HTR-8/SVneo (cell line): ENCODE measurements at places on chromosomes 12 and 14.

GRCh38 chr12:694734-695503 lies 31.7 kb upstream of the NINJ2 start:
- no peak for DNase-seq

DNA sequence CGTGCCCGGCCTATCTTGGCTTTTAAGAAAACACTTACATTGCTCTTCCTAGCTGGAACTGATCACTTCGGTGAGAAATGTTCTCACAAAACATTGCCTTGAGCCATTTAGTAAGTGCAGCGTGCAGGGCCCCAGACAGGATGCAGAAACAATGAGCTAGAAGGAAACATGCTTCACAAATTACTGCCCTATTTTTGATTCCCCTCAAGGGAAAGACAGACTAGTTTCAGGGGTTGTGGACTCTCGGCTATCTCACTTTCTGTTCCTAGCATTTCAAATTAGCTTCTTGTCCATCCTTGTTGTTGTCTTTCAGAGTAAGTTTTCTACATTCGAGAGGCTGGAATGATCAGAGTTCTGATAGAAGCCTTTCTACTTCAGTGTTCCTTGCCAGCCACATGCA lies 21.6 kb downstream of the TGFB3 start:
- DNase-seq = no peak

DNA sequence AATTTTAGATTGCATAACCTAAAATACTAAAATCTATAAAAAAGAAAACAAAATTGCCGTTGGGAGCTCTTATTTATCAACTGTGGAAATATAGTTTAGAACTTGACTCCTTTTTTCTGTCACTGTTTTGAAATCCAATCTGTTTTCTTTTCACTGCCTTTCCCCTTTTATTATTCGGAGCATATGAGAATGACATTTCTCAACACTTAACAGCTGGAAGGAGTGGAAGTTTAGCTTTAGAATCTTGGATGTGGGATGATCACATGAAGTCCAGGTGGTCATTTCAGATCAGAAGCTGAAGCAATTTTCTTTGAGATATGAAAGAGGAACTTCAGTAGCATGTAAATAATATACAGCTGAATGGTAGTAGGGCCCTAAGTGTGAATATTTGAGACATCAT lies 16.7 kb downstream of the TRHDE start:
- DNase-seq = no peak

DNA sequence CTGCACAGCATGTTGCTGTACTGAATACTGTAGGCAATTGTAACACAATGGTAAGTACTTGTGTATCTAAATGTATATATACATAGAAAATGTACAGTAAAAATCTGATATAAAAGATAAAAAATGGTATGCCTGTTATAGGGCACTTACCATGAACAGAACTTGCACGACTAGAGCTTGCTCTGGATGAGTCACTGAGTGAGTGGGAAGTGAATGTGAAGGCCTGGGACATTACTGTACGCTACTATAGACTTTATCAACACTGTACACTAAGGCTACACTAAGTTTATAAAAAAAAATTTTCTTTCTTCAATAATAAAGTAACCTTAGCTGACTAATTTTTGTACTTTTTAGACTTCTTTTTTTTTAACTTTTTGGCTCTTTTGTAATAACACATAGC lies 24.2 kb upstream of the NEDD1 start:
- no peak for DNase-seq

GRCh38 chr12:54277823-54278276 lies 2.1 kb downstream of the CBX5 start:
- DNase-seq = no peak

DNA sequence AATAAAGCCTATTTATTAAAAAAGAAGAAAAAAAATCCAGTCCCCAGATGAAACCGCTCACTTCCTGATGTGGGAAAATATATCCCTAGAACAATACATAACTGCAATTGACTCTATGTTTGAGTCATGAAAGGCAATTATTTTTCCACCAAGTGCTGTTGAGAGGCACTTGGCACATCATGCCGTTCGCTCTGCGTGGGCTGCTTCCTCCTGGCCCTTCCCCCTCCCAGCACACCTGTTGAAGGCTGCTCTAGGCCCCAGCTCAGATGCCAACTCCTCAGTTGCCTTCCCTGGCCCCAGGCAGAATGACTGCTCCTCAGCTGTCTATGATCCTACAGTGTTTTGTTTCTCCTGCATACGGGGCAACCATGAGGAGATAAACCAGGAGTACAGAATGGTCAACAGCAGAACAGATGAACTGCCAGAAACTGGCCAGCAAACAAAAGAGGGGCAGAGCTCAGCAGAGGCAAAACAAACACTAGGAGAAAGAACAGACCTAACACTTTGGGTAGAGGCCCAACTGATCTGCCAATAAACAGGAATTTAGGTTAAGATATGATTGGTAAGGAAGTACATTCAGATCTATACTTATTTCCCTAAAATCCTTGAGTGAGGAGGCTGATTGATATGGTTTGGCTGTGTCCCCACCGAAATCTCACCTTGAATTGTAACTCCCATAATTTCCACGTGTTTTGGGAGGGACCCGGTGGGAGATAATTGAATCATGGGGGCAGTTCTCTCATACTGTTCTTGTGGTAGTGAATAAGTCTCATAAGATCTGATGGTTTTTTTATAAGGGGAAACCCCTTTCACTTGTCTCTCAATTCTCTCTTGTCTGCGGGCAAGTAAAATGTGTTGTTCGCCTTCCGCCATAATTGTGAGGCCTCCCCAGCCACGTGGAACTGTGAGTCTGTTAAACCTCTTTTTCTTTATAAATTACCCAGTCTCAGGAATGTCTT lies 58.6 kb downstream of the SLC38A1 start:
- no peak for DNase-seq
